BE2C (cell line): ENCODE measurements at places on chromosomes 1 and 21.

DNA sequence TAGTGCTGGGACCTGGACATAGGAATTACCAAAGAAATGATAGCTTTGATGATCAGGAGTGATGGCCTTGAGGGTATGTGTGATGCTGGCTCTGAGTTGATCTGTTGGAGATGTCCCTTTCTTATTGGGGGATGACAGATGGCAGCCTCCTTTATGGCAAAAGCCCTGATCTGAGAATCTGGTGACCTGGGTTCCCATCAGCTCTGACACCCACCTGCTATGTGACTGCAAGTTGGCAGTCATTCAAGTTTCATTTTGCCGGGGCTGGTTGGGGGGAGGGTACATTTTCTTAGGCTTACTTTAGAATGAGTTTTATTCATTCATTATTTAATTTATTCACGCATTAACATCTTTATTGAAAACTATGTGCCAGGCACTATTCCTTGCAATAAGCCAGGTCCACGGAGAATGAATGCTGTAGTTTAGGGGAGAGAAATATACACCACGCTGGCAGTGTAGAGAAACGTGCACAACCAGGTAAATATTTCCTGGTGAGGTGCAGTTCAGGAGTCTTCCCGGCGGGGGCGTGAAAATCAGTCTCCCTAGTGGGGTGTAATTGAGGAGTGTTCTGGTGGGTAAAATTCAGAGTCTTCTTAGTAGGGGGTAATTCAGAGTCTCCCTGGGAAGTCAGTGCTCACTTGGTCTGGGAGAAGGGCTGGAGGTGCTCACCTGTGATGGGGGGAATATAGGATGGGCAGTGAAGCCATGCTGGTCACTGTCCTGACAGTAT is 401.3 kb downstream of the CAMTA1 start:
- no peak for DNase-seq

- DNase-seq = no peak
These were observed 14.4 kb downstream of the COL16A1 start for GRCh38 chr1:31689379-31689778.

GRCh38 chr1:163912170-163912884 is 590.6 kb downstream of the NUF2 start:
- DNase-seq = no peak

GRCh38 chr1:161681879-161682278 is 18.9 kb downstream of the FCGR2B start:
- DNase-seq = no peak

GRCh38 chr1:56975446-56975845 is 9.6 kb upstream of the C8B start:
- DNase-seq = no peak

- no peak for DNase-seq
These were observed 170.3 kb upstream of the DUSP10 start for GRCh38 chr1:221912230-221912629.

DNA sequence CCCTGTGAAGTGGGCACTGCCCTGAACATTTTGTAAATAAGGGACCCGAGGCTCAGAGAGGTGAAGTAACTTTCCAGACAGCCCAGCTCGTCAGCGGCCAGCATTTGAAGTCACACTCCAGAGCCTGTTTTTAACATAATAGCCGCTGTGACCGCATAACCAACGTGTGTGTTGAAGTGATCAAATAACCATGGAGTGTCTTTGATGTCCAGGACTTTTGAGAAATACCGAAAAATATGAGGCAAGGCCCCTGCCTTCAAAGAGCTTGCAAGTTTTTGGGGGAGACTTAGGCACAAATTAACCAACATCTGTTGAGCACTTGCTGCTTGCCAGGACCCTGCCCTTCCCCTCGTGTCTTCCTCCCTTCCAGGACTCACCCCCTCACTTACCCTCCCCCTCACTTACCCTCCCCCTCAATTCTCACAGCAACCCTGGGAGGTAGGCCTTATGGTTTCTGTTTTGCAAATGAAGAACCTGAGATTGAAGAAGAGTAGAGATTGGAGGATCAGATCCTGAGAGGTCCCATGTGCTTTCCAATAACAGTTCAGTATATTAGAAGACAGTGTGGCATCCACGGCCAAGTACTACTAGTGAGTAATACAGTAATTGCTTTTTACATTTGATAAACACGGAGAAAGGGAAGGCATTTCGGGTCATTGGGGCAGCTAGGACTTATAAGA is 1.3 kb upstream of the SLC16A1 start:
- peak; percentile 53 for DNase-seq

GRCh38 chr1:90779573-90779972 is 62.5 kb upstream of the BARHL2 start:
- DNase-seq = no peak

DNA sequence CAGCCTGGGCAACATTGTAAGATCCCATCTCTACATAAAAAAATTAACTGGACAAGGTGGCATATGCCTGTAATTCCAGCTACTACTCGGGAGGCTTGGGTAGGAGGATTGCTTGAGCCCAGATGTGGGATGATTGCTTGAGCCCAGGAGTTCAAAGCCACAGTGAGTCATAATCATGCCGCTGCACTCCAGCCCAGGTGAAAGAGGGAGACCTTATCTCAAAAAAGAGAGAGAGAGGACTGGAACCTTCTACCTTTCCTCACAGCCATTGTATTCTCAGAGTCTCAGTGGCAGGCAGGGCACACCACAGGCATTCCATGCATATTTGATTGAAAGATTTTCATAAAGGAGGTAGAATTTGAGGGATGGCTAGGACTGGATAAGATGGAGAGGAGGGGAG is 78.4 kb downstream of the KIF14 start:
- no peak for DNase-seq

DNA sequence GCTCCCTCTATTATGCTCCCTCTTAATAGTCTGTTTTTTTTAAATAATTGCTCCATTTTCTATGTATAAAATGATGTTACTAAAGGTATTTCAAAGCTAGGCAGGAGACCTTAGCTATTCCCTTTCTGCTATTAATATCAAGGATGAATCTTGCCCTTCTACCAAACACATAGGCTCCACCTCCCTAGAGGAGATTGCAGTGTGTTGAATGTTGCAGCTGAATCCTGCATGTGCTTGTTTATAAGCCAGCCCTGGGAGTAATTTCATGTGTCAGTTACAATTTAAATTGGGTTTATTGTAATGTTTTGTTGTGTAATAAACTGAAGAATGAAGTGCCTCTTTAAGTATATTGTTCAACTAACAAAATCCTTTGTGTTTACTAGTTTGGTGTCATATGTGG is 66.0 kb downstream of the TMEM200B start:
- DNase-seq = no peak

DNA sequence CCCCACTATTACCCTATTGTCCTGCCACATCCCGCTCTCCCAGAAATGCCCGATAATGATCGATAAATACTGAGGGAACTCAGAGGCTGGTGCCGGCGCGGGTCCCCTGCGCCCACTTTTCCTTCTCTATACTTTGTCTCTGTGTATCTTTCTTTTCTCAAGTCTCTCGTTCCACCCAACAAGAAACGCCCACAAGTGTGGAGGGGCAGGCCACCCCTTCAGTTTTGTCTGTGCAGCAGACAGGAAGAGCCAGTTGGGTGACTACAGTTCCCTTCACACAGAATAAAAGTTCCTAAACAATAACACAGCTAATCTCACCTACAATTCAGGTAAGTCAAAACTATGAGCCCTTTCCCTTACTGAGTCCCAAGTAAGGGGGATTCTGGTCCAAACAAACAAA is 423.7 kb downstream of the SMYD3 start:
- no peak for DNase-seq
